ENCODE measurements at places on chromosomes 5 and 9. TPM values are rescaled to one million over a fixed set of nuclear protein-coding genes. Genes with fewer than 3 reads are reported as not detected.

OGN gene
- 78.7 TPM for polyA plus RNA-seq

SPATA31D4 gene
- not detected for polyA plus RNA-seq

GRM6 gene
- polyA plus RNA-seq, result 2.0 TPM

PCDHGA9 gene
- 6.4 TPM for polyA plus RNA-seq

RNF208 gene
- 15.1 TPM for polyA plus RNA-seq

GMCL2 gene
- polyA plus RNA-seq, result not detected

SLC12A2 gene
- 45.0 TPM for polyA plus RNA-seq

HTR4 gene
- not detected for polyA plus RNA-seq
